ENCODE measurements at places on chromosomes 11 and 22.
A peak's percentile ranks its signal among the peaks of the same experiment; 100 is the strongest.

DNA sequence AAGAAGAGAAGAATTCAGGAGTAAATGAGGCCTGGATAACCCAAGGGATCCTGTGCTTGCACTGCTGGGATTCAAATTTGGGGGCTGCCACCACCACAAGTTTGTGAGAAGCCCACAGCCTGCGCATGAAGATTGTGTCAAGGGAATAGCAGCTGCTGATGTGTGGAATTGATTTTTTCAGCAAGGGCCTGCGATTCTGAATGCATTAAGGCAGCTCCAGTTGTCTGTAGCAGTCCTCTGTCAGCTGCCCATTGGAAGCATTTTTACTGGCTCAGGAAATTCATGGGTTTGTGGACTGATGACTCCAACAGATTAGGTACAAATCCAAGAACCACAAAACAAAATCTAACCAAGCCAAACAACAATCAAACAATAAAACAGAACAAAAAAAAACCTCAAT lies 14.0 kb downstream of the ARVCF start:
- H3K4me1 ChIP-seq: peaks cover 30% of the 10 kb centered on the region
- no peaks in the 10 kb centered on the region for H3K36me3 ChIP-seq
- no peak overlapping the region for H3K4me3 ChIP-seq

DNA sequence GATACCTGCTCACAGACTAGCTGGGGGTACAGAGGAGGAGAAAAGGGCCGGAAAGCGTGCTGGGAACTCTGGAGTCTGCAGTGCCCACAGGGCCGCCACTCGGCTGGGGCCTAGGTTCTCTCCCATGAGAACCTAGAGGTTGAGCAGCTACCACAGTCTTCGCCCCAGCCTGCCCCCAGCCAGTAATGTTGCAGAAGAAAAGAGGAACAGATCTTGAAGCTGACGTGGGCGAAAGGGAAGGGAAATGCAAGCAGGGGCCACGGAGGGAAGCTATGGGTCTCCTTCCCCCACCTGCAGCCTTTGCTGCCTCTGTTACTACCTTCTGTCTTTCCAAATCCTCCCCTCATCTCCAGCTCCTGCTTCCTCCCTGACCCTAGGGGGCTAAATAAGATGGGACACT lies 28.8 kb upstream of the P2RY2 start:
- no peaks in the 10 kb centered on the region for H3K36me3 ChIP-seq
- H3K4me1 ChIP-seq: peaks cover 9% of the 10 kb centered on the region
- H3K27ac ChIP-seq: no peak overlapping the region
- peak; percentile 70 for DNase-seq
- H3K27me3 ChIP-seq: no peaks in the 10 kb centered on the region

GRCh38 chr11:35237860-35238715 lies 99.1 kb downstream of the CD44 start:
- H3K27ac ChIP-seq: no peak overlapping the region
- no peak overlapping the region for H3K4me3 ChIP-seq
- no peaks in the 10 kb centered on the region for H3K36me3 ChIP-seq
- H3K27me3 ChIP-seq: no peaks in the 10 kb centered on the region
- H3K4me1 ChIP-seq: peaks cover 19% of the 10 kb centered on the region

GRCh38 chr22:38413085-38414008 lies 41.7 kb downstream of the KCNJ4 start:
- H3K36me3 ChIP-seq: no peaks in the 10 kb centered on the region
- H3K27ac ChIP-seq: no peak overlapping the region
- DNase-seq: peak; percentile 60
- H3K4me1 ChIP-seq: peaks cover 13% of the 10 kb centered on the region
- H3K4me3 ChIP-seq: peak overlapping the region; percentile 16

DNA sequence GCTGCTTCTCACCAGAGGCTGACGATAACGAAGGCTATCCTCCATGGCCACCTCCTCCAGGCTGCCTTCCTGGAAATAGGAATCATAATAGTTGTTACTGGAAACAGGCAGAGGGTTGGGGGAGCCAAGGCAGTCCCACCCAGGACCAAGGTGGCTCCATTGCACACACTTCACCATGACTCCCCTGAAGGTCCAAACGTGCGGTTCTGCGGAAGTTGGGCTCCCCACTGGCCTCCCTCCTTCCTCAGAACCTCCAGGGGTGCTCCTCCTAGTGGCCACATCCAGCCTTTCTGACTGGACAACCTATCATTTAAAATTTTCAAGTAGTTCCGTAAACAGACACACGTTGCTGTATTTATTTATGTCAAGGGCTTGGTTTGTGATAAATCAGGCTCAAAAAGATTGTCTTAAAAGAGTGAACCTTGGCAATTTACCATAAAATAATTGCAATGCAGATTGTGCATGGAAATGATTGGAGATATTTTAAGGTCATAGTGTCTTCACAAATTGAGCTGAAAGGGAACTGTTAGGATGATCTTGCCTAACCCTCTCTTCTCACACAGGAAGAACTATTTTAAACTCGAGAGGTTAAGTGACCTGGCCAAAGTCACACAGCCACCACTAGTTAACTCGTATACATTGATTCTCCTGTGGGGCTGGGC lies 1.4 kb upstream of the TCN2 start:
- H3K4me1 ChIP-seq: peaks cover 44% of the 10 kb centered on the region
- no peaks in the 10 kb centered on the region for H3K27me3 ChIP-seq
- DNase-seq: no peak
- H3K4me3 ChIP-seq: peak overlapping the region; percentile 65

DNA sequence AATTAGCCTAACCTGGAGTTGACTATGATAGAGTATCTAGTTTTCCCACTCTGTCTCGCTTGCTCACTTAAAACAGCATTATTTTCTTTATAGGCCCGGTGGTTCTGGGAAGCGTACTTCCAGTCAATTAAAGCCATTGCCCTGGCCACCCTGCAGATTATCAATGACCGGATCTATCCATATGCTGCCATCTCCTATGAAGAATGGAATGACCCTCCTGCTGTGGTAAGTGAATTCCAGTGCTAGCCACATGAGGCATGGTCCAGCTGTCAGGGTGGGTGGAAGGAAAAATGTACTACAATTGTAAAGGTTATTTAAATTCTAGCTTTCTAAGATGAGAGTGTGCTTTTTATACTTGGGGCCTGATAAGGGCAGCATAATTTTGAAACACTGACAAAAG lies 76.0 kb downstream of the EXT2 start:
- no peaks in the 10 kb centered on the region for H3K27me3 ChIP-seq
- no peak overlapping the region for H3K27ac ChIP-seq
- DNase-seq: no peak
- H3K4me1 ChIP-seq: no peaks in the 10 kb centered on the region

DNA sequence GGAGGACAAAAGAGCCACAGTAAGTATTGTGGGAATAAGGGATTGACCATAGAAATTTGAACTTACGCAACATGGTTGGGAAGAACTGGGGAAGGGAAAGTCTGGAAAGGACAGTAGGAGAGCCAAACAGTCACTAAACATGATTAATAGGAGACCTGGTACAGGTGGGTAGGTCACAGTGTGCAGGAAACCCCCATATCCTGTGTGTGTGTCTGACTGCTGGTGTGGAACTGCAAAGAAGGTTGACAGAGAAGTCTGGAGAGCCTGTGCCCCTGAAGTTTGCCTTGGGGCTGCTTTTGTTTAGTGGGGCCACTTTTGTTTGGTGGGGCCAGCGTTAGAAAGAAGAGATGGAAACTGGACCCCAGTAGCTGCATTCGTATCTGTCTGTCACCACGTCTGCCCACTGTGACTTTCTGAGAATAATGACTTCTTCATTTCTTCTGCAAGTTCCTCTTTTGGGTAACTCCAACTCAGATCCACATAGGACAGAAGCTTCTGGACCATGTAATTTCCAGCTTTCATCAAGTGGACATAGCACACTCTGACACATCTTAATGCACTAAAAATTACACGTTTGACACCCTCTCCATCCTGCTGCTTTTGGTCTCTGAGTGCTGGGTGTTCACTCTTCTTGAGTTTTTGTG lies 126.8 kb upstream of the RAG2 start:
- no peak overlapping the region for H3K27ac ChIP-seq
- H3K27me3 ChIP-seq: no peaks in the 10 kb centered on the region
- no peak for DNase-seq
- H3K36me3 ChIP-seq: no peaks in the 10 kb centered on the region
- no peak overlapping the region for H3K4me3 ChIP-seq

- no peak for DNase-seq
- no peak overlapping the region for H3K4me3 ChIP-seq
- H3K27ac ChIP-seq: no peak overlapping the region
- H3K4me1 ChIP-seq: no peaks in the 10 kb centered on the region
These were observed 49.9 kb upstream of the GRK3 start for GRCh38 chr22:25514436-25515180.

- peak overlapping the region; percentile 92 for H3K27ac ChIP-seq
- no peaks in the 10 kb centered on the region for H3K36me3 ChIP-seq
- H3K4me1 ChIP-seq: peaks cover 47% of the 10 kb centered on the region
- H3K27me3 ChIP-seq: no peaks in the 10 kb centered on the region
- no peak overlapping the region for H3K4me3 ChIP-seq
These were observed 3.0 kb downstream of the ME3 start for GRCh38 chr11:86669424-86669823.

DNA sequence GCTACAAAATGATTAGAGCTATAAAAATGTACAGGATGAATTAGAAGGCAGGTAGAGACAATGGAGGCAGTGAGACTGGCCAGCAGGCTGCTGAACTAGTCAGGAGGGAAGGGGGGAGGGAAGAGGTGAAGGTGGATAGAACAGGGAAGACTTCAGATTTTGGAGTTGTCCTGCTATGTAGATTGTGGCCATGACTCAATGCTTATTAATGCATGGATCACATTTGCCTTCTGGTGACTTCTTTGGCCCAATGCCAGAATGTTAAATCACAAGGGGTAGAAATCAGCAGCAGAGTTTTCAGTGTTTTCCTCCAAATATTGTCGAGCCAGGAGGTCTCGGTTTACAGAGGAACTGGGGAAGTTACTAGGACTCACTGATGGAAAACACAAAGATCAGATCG lies 346.6 kb downstream of the AASDHPPT start:
- no peaks in the 10 kb centered on the region for H3K27me3 ChIP-seq
- H3K4me1 ChIP-seq: no peaks in the 10 kb centered on the region
- H3K36me3 ChIP-seq: no peaks in the 10 kb centered on the region
- DNase-seq: no peak
- H3K4me3 ChIP-seq: no peak overlapping the region

- no peaks in the 10 kb centered on the region for H3K27me3 ChIP-seq
- H3K4me3 ChIP-seq: no peak overlapping the region
- H3K4me1 ChIP-seq: no peaks in the 10 kb centered on the region
- H3K27ac ChIP-seq: no peak overlapping the region
- no peaks in the 10 kb centered on the region for H3K36me3 ChIP-seq
These were observed 500.3 kb upstream of the TENM4 start for GRCh38 chr11:79940974-79941735.

- H3K4me3 ChIP-seq: peak overlapping the region; percentile 43
- no peak overlapping the region for H3K27ac ChIP-seq
- H3K4me1 ChIP-seq: peaks cover 23% of the 10 kb centered on the region
- H3K27me3 ChIP-seq: no peaks in the 10 kb centered on the region
- no peak for DNase-seq
- peaks cover 8% of the 10 kb centered on the region for H3K36me3 ChIP-seq
These were observed 673 bp upstream of the MYO7A start for GRCh38 chr11:77127235-77127911.

GRCh38 chr11:66388780-66389386 lies 17.3 kb upstream of the SLC29A2 start:
- peaks cover 5% of the 10 kb centered on the region for H3K4me1 ChIP-seq
- DNase-seq: peak; percentile 79
- H3K4me3 ChIP-seq: no peak overlapping the region
- H3K36me3 ChIP-seq: no peaks in the 10 kb centered on the region
- H3K27me3 ChIP-seq: no peaks in the 10 kb centered on the region
- H3K27ac ChIP-seq: no peak overlapping the region

- no peak for DNase-seq
- H3K27ac ChIP-seq: no peak overlapping the region
- no peak overlapping the region for H3K4me3 ChIP-seq
- H3K27me3 ChIP-seq: no peaks in the 10 kb centered on the region
These were observed 9.5 kb downstream of the CDC42BPG start for GRCh38 chr11:64834723-64835615.

- peaks cover 4% of the 10 kb centered on the region for H3K4me1 ChIP-seq
- no peaks in the 10 kb centered on the region for H3K36me3 ChIP-seq
- no peak overlapping the region for H3K4me3 ChIP-seq
- no peak for DNase-seq
These were observed 97.9 kb upstream of the CD44 start for GRCh38 chr11:35041070-35041554.

DNA sequence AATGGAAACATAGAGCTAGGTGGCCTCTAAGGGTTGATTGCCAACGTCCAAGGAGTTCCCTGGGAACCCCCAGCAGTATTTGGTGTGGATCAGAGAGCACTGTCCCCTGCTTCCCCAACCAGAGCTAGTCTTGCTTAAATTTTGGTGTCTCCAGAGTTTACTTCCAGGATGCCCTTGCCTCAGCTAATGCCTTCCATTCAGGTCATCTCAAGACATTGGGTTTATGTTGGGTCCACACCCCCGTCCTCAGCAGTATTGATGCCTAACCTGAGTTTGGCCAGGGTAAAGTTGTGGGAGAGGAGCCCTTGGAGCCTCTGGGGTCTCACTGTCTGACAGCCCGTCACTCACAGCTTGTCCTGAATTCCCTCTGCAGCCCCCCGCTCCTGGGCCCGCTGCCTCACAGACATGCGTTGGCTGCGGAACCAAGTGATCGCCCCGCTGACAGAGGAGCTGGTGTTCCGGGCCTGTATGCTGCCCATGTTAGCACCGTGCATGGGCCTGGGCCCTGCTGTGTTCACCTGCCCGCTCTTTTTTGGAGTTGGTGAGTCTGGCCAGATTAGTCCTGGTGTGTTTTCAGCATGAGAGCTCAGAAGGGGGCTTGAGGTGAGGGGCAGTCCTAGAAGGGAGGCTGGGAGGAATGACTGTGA lies 1.4 kb downstream of the RCE1 start:
- H3K27me3 ChIP-seq: no peaks in the 10 kb centered on the region
- DNase-seq: peak; percentile 60
- H3K4me1 ChIP-seq: peaks cover 26% of the 10 kb centered on the region
- peak overlapping the region; percentile 97 for H3K27ac ChIP-seq
- H3K36me3 ChIP-seq: peaks cover 14% of the 10 kb centered on the region

DNA sequence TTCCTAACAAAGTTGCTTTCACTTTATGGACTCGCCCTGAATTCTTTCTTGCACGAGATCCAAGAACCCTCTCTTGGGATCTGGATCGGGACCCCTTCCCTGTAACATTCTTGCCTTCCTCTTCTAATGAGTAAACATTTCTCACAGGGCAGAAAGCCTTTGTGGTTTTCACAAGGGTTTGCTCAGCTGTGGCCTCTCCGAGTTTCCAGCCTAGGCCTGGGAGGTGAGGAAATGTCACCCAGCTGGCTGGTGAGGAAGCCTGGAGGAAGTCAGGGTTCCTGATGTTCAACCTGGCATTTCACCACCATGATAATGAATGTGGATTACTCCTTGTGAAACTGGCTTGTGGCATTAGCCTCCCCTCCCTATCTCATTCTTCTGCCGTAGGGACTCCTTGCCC lies 224.9 kb downstream of the DSCAML1 start:
- H3K27ac ChIP-seq: no peak overlapping the region
- H3K27me3 ChIP-seq: no peaks in the 10 kb centered on the region
- H3K36me3 ChIP-seq: no peaks in the 10 kb centered on the region
- no peak overlapping the region for H3K4me3 ChIP-seq
